Heart left ventricle (tissue), 16 donors: ENCODE measurements at places on chromosomes 6 and 20.

DNA sequence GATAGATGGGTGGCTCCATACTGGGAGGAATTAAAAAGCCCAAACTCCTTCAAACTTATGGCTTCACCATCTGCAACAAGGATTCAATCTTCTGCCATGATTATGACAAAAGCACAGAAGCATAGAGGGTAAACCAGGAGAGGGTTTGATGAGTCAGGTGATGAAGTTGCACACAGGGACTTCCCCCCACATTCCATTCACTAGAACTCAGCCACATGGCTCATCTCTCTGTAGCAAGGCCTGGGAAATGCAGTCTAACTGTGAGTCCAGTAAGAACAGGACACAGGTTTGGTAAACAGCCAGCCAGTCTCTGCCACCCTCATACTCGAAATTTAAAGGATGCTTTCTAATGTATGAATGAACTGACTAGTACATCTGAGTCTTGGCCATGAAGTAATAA, 142.9 kb downstream of the HIVEP2 start:
- no peak for DNase-seq
- no peaks in the 10 kb centered on the region for H3K27me3 ChIP-seq
- H3K36me3 ChIP-seq = no peaks in the 10 kb centered on the region
- no peak overlapping the region for H3K27ac ChIP-seq
- H3K4me3 ChIP-seq = no peak overlapping the region
- H3K4me1 ChIP-seq = peaks cover 7% of the 10 kb centered on the region

- H3K27me3 ChIP-seq = no peaks in the 10 kb centered on the region
- peaks cover 12% of the 10 kb centered on the region for H3K36me3 ChIP-seq
- peak overlapping the region; percentile 92 for H3K27ac ChIP-seq
- peaks cover 45% of the 10 kb centered on the region for H3K4me1 ChIP-seq
These were observed 637 bp downstream of the TRPC4AP start for GRCh38 chr20:35091816-35092523.

- H3K4me1 ChIP-seq = no peaks in the 10 kb centered on the region
- DNase-seq = no peak
- H3K4me3 ChIP-seq = no peak overlapping the region
- H3K27ac ChIP-seq = no peak overlapping the region
- no peaks in the 10 kb centered on the region for H3K36me3 ChIP-seq
- H3K27me3 ChIP-seq = no peaks in the 10 kb centered on the region
These were observed 521.0 kb upstream of the ARID1B start for GRCh38 chr6:156256161-156256560.

DNA sequence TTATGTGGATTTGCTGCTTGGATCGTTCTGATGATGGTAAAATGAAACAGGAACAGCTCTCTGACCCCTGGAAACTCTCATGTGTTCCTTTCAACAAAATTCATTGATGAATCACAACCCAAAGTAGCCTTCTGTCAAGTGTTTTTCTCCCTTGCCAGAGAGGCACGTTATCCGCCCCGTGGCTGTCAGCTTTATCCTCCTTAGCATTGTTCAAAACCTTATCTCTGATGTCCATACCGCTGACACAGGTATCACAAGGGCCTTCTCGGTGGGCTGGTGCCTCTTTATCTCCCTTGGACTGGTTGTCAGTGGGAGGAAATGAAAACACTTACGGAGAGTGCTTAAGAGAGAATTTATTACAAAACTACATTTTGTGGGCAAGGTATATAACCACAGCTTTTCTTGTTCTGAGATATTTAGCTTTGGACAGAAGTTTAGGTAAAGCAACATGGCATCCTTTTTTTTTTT, 84.9 kb downstream of the TIAM2 start:
- H3K27ac ChIP-seq = no peak overlapping the region
- no peak for DNase-seq
- H3K27me3 ChIP-seq = no peaks in the 10 kb centered on the region
- no peaks in the 10 kb centered on the region for H3K36me3 ChIP-seq
